ENCODE measurements at places on chromosomes 1 and 21. TPM values are rescaled to one million over a fixed set of nuclear protein-coding genes. Genes with fewer than 3 reads are reported as not detected.

DNA sequence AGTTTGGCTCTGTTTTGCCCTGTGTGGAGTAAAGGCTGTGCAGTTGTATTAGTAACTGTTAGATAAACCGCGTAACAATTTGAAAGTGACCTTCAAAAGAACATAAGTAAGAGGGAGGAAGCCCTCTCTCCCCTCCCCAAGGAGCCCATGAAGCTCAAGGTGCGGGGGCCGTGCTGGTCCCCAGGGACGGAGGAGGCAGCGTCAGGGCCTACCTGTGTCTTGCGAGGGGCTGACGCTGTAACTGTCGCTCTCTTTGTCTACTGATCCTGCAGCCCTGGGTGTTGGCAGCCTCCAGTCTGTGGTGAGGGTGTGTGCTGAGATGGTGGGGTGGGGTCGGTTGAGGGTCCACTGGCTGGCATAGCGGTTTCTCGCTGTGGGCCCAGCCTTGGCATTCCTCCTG is 176.6 kb downstream of the PCP4 start:
- DNase-seq, result no peak

DNA sequence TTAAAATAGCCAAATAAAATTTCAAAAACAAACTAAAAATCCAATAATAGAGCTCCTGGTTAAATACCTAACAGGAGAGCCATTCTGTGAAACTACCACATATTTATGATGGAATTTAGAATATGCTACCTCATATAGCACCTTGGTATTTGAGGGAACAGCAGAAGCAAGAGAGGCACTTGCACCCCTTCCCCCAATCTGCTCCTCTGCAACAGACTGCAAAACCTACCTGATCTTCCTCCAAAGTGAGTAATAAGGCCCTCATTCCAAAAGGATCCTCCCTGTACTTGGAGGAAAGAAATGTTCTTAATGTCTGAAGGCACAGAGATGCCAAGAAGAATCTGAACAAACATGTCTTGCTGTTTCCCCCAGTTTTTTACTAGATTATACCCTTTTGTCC is 28.1 kb upstream of the RNPC3 start:
- DNase-seq, result no peak

DNA sequence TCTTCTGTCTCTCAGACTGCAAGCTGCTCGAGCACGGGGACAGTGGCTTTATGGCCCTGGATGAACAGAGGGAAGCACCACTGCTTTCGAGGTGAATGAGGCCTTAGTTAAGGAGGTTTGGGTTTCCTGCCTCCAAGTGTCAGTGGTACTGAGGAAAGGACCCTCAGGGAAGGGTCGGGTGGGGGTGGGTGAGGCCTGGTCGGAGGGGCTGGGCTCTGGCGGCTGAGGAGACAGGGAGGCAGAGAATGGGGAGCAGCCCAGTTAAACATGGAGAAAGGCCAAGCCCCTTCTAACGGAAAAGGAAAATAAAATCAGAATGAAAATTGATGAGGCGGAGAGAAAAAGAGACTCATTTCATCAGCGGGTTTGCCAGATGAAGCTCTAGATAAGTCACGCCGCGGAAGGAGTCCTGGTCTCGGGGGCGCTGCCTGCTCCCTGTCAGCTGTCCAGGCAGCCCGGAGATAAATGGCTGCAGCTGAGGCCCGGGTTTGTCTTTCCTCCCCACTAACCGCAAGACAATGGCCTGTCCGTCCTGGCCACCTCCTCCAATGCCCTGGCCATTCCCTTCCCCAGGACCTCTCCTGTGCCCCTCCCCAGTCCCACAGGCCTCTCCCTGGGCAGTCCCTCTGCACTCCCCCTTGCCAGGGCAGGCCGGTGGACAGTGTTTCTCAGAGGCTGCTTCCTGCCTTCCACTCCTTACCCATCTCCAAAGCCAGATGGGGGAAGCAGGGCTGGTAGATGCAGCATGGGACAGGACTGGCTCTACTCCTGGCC is 55.2 kb downstream of the LRRN2 start:
- no peak for DNase-seq

ANKRD45 gene
- polyA plus RNA-seq, result not detected

DNA sequence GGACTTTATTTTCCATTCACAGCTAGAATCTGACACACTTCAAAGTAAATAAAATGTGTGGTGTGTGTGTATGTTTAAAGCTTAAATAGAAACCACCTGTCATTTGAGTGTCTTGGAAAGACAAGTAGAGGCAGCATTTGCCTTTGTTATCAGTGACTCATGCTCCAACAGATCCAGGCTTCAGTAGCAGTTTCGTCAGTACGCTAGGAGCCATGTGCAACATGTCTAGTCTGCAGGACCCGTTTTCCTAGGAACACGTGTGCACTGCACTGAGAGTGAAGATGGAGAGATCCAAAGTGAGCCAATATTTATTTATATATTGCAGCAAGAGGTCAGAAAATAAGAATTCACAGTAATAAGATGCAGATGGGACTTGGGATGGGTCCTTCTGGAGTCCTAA is 41.8 kb downstream of the SGIP1 start:
- no peak for DNase-seq

DNA sequence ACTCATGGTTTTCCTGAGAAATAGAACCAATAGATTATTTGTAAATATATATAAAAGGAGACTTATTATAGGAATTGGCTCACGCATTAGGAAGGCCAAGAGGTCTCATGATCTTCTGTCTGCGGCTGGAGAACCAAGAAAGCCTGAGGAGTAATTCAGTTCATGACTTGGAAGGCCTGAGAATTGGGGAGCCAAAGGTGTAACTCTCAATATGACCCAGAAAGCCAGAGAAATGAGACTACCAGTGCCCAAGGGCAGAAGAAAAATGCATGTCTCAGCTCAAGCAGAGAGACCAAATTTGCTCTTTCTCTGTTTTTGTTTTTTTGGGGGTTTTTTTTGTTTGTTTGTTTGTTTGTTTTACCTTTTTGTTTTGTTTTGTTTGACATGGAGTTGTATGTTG is 19.5 kb downstream of the SLAMF7 start:
- DNase-seq, result no peak
